ENCODE measurements at places on chromosomes 5 and 9.

DNA sequence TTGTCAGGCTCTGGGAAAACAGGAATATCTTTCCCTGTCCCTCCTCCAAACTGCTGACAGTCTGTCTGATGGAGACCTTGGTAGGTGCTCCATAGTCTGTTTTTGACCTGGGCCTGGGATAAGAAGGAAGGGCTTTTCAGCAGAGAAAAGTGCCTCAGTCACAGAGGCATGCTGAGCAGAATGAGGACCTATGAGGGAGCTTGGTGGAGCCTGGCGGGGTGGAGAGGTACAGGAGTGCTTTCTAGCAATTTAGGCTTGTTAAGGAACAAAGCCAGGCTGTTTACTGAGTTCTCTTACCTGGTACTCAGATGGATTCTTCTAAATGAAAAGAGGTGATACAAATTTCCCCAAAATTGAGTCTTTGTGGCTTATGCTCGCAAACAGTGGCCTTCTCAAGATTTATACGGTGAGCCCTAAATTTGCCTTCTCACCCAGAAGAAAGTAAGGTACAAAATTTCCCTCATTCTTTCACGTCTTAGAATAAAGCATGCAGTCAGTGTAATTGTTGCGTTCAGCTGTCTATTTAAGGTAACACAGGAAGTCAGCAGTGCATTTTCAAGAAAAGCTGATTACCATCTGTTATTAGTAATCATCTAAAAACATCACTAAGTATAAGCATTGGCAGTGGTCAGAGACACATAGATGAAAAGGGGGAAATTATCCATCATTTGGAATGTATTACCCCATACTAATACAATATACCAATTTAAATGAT, 28.6 kb upstream of the IL13 start:
- DNase-seq = no peak

DNA sequence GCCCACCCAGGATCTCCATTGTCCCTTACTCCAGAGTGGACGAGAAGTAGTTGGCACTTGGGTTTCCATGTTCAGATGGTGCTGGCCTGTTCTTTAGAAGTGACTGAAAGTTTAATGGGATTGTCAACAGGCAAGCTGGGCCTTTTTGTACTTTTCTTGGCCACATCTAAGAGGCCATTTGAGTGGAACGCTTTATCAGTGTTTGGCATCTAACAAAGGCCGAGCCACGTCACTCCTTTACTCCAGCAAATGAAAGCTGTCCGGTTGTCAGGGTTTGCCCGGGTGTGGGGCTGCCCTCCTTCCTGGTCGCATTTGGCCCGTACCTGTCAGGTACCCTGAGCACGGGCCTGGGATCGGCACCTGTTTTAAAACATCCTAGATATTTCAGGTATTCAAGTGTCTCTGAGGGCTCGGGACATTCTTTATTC, 71.5 kb downstream of the RCL1 start:
- no peak for DNase-seq

DNA sequence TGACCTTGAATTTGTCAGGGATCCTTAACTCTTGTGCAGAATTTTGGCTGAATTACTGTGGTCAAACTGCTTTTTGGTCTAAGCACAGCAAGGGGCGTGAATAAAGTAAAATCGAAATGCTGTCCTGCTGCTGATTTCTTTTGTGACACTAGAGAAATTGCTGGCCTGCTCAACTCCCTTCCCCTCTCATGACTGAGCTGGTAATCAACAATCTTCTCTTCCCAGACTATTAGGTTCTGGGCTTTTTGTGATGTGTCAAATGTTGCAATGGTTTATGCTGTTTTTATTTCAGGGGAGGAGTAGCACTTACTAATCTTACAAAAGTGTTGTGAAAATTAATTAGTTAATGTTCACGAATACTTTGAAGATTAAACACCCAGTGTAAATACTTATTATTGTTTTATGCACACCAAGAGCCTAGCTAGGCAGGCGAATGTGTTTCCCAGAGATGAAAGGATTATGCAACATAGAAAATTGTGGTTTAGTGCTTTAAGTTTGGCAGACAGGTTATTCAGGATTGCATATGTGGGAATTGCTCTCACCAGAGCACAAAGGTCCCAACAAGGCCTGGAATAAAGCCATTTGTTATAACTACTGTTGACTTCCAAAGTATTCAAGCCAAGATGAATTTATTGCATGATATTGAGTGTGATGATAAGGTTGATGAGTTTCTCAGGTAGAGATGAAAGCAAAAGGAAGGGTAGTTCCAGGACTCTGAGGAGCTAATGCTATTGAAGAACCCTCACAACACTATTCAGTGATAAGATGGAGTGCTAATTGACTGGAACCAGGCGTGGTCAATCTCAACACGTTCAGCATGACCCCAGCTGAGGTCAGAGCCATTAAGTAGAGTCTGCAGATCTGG, 280.7 kb upstream of the ZNF608 start:
- no peak for DNase-seq

GRCh38 chr9:36728651-36729520, 156.2 kb downstream of the MELK start:
- peak; percentile 81 for DNase-seq

DNA sequence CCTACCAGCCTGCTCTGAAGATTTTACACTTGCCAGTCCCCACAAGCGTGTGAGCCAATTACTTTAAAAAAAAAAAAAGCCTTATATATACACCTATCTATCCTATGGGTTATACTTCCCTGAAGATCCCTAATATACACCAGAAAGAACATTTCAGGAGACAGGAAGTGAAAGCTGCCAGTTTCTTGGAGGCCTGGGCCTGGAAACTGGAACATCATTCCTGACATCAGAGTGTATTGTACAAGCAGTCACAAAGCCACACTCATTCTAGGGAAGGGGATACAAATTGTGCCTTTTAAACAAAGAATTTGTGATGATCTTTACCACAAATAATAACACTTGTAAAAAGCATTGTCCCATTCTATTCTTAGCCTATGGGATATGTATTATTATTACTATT, 98.3 kb upstream of the FBN2 start:
- DNase-seq = no peak

- no peak for DNase-seq
Measured at GRCh38 chr5:10825897-10826644, 65.0 kb upstream of the DAP start.

- no peak for DNase-seq
Measured at GRCh38 chr5:83672646-83673045, 48.0 kb downstream of the HAPLN1 start.

- DNase-seq = no peak
Measured at GRCh38 chr9:134887686-134888602, 7.3 kb downstream of the FCN2 start.

- no peak for DNase-seq
Measured at GRCh38 chr9:16987026-16987425, 116.6 kb upstream of the BNC2 start.

GRCh38 chr9:136244122-136244968, 1.3 kb downstream of the QSOX2 start:
- DNase-seq = no peak

GRCh38 chr5:104599726-104600125, 1037.1 kb upstream of the NUDT12 start:
- DNase-seq = no peak

DNA sequence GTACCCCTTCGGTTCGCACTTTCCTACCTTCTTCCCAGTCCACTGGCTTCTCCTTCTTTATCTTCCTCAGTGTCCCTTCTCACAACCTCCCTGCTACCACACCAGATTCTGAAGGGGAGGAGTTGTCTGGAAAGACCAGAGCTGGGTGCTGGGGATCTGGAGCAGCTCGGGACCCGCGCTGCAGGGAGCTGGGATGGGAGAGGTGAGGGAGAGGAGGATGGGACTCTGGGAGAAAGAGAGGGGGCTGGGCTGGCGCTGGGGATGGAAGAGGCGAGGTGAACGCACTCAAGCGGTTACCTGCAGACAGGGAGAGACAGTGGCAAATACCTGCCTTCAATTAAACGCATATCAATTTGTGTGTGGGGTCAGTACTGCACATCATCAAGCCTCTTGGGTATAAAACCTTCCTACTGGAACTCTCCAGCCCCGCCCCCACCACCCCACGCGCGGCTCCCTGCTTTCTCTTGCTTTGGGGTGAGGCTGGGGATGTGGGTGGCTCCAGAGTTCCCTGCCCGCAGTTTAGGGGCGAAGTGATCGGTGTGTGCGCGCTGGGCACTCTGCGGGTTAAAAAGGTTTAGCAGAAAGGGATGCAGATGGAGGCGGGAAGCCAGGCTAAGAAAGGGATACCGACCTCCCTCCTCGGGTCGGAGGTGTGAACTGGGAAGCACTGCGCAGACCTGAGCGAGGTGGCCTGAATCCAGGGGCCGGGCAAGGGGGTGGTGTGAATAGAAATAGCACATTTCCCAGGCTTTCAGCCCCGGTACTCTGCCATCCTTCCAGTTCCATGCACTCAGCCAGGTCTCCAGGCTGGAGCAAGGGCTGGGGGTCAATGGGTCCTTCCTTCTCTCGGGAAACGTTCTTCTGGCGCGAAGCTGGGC, 977 bp upstream of the PAM start:
- DNase-seq = peak; percentile 68

GRCh38 chr9:104745852-104746251, 1.6 kb upstream of the NIPSNAP3A start:
- DNase-seq = no peak

- DNase-seq = peak; percentile 69
Measured at GRCh38 chr9:99385814-99386279, 163.8 kb downstream of the SEC61B start.

GRCh38 chr5:113232221-113232620, 202.6 kb downstream of the TSSK1B start:
- no peak for DNase-seq

DNA sequence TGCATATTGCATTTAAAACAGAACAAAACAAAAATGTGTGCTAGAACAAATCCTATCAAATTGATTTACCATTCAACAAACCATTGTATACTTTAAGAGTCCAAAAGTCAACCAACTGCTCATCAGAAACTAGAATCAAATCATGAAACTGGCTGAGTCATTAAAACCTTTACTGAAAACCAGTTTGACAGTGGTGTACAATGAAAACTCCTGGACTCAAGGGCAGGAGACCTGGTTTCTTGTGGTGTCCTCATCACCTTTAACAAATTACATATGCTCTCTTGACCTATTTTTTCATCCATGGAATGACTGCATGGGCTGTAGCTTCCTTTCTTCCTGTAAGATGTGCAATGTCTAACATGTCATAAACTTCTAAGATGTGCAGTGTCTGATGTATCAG, 315.3 kb upstream of the SLC30A5 start:
- DNase-seq = no peak
